ENCODE measurements at places on chromosomes 2 and 18.

- DNase-seq, result peak; percentile 59
These were observed 194.2 kb downstream of the GLI2 start for GRCh38 chr2:120929829-120930228.

- DNase-seq, result peak; percentile 72
These were observed 1.6 kb downstream of the ZNF516 start for GRCh38 chr18:76493213-76494161.

- DNase-seq, result peak; percentile 63
These were observed 542 bp upstream of the CNNM3 start for GRCh38 chr2:96815326-96816126.

DNA sequence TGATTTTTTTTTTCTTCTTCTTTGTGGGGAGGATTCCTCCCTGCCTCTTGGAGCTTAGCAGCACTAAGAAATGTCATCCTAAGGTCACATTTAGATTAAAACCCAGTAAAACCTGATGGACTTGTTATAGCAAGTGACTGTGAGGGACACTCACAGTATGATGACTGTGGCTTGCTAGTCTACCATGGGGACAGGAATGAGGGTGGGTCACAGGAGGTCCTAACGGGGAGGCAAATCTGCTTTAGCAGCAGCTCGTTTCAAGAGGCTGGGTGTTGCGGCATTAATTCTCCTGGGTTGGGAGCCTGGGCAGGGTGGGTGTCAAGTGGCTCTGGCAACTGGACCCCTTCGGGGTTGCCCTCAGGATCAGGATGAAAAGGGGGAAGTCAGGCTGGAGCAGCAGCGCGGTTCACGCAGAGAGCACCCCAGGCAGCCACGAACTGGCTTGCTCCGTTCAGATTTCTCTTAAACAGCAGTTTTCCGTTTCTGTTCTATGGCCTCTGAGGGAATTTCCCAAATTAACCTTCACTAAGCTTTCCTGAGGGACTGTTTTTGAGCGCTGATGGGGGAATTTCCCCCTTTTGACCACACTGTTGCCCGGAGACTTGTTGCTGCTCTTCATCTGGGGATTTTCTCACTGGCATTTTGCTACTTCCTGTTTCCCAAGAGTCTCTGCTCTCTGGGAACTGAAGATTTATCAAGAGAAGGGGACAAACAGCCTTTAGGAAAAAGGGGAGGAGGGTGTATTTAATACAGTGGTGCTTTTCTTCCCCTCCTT, 59.8 kb upstream of the PELI1 start:
- peak; percentile 62 for DNase-seq

DNA sequence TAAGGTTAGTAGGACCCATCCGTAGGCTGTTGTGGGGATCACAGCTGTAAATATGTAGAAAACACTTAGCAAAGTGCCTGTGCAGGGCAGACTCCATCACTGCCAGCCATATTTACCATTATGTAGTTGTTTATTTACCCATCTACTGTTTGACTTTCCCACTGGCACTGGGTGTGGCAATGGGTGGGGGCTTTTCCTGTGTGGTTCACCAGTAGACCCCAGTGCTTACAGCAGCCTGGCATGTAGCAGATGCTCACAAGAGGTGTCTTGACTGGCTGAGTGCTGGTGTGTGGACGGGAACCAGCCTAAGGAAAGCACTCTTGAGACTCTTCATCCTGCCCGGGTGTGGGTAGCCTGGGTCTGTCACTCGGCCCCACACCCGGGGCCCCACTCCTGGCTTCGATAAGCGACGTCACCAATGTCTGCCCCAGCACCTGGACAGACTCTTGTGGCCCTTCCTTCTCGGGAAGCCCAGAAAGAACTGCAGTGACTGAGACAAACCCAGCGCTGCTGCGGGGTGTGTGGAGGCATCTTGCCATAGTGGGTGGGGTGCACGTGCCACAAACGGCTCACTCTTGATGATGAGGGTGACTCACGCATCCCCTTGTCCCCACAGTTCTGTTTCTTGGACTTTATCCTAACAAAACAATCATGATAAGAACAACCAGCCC, 78.3 kb downstream of the HDAC4 start:
- DNase-seq, result peak; percentile 77

GRCh38 chr2:234425639-234426603, 71.0 kb downstream of the ARL4C start:
- no peak for DNase-seq

GRCh38 chr2:101613056-101613704, 84.3 kb upstream of the MAP4K4 start:
- DNase-seq, result no peak

DNA sequence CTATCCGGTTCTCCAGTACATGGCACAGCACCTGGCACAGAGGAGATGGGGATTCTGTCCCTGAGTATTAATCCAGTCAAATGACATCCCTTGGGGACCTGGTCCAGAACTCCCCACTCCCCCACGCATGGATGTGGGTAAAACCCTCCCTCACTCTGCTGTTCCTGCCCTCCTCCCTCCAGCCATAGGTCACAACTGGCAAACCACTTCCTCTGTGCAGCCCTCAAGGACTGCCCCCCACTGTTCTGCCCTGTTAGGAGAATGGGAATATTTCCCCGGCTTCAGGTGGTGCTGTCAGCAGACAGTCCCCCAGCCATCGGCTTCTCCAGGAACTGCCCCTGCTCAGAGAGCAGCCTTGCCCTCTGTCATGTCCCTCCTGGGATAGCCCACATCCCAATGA, 1.5 kb upstream of the TFCP2L1 start:
- no peak for DNase-seq

GRCh38 chr2:25309402-25309801, 32.3 kb downstream of the DNMT3A start:
- peak; percentile 50 for DNase-seq

GRCh38 chr2:69175790-69176715, 163.1 kb downstream of the ANTXR1 start:
- peak; percentile 59 for DNase-seq

DNA sequence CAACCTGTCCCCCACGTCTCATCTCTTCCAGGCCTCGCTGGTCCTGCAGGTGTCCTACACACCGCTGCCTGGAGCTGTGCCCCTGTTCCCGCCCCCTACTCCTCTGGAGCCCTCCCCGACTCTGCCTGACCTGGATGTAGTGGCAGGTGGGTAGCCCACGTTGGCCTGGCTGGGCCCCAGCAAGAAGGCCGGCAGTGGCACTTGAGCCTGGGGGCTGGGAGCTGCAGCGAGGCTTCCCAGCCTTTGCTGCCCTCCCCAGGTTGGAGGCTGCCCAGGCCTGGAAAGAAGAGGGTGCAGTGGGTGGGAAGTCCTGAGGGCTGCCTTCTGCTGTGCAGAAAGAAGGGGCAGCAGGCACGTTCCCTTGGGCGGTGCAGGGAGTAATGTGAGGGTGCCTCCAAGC, 58.4 kb downstream of the DYSF start:
- no peak for DNase-seq

DNA sequence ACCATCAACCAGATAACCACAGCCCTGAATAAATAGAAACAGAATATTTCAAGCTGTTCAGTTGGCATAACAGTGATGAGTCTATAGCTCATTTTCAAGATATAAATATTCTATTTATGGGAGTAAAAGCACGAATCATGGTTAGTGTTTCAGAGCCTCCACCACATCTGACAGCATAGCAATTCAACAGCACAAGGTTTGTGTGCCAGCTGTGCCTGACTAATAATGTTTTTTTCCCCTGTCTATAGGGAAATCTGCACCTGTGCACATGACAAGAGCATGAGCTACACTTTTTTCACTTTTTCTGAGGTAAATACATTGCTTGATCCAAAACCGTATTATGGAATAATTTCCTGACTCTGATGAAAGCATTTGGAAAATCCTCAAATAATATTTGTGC, 251.3 kb downstream of the RPIA start:
- no peak for DNase-seq

- no peak for DNase-seq
These were observed 835 bp upstream of the IL18RAP start for GRCh38 chr2:102421890-102422759.

GRCh38 chr2:29397713-29398112, 282.5 kb downstream of the CLIP4 start:
- DNase-seq, result no peak

DNA sequence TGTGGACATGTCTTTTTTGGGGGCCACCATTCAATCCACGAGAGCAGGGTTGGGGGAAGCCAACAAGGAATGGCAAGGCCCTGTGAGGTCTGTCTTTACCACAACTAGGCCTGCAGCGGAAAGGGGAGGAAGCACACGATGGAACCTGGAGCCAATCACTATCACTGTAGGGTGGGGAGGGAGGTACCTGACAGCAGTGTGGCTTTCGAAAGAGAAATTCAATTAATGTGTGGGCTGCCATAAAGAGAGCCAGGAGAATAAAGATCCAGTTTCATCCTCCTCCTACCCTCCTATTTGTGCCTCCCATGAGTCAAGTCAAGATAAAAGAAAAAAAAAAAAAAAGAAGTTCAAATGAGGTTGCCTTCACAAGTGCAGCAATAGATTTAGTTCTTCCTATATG, 18.9 kb upstream of the RBMS1 start:
- DNase-seq, result no peak

DNA sequence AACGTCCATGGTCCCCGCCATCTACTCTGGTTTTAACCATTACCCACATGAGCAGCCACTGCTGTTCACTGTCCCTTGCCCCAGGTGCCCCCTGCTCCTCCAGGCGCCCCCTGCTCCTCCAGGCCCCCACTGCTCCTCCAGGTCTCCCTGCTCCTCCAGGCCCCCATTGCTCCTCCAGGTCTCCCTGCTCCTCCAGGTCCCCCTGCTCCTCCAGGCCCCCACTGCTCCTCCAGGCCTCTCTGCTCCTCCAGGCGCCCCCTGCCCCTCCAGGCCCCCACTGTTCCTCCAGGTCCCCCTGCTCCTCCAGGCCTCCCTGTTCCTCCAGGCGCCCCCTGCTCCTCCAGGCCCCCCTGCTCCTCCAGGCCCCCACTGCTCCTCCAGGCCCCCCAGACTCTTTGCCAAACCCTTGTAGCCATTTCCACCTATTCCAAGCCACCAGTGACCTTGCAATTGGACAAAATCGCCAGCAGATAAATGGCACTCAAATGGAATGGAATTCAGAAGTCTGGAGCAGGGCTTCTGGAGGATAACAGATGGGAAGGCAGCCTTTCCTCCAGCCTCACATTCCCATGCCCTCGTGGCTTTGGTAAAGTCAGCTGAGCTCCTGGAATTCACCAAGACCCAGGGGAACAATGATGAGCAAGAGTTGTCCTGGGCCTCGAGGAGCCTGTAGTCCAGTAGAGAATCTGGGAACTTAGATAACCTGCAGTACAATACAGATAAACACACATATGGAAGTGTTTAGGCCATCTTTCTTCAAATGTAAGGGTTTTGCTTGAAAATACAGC, 13.3 kb upstream of the RPL31 start:
- peak; percentile 43 for DNase-seq

- DNase-seq, result peak; percentile 95
These were observed 11.6 kb upstream of the DNER start for GRCh38 chr2:229725716-229726574.

DNA sequence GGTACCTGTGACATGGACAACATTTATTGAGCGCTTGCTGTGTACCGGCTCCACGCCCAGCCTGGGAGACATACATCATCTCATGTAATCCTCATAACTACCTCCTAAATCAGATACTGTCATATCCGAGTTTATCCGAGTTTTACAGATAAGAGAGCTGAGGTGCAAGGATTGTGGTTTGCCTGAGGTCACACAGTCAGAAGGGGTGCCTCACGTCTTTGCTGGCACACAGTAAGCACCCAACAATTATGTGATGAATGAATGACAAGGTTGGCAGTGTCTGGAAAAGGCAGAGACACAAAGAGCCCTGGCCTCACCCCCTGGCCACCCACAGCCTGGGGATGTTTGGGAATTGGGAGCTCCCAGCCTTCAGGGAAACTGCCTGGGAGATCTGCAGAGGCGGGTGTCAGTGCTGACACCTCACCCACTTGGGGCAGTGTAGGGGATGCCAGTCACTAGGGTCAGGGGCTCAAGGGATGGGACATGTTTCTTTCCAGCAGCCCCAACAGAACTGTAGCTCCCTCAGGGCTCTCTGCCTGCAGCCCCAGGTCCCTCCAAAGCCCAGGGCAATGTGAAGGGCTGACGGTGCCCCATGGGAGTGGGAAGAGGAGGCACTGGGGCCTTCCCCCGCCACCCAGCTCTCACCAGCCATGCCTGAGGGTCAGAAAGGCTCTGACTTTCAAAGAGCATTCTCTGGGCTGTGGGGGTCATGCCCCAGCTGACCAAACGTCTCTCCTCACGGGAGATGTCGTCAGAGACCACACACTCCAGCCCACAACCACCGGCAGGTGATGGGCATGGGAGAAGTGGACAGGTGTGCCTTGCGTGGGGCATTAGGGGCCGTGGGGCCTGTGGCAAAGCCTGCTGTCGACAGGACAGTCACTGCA, 157.5 kb downstream of the ZFP36L2 start:
- DNase-seq, result no peak

GRCh38 chr2:207483477-207483876, 46.3 kb upstream of the CREB1 start:
- peak; percentile 72 for DNase-seq
